ENCODE measurements at places on chromosomes 7 and 10.

DNA sequence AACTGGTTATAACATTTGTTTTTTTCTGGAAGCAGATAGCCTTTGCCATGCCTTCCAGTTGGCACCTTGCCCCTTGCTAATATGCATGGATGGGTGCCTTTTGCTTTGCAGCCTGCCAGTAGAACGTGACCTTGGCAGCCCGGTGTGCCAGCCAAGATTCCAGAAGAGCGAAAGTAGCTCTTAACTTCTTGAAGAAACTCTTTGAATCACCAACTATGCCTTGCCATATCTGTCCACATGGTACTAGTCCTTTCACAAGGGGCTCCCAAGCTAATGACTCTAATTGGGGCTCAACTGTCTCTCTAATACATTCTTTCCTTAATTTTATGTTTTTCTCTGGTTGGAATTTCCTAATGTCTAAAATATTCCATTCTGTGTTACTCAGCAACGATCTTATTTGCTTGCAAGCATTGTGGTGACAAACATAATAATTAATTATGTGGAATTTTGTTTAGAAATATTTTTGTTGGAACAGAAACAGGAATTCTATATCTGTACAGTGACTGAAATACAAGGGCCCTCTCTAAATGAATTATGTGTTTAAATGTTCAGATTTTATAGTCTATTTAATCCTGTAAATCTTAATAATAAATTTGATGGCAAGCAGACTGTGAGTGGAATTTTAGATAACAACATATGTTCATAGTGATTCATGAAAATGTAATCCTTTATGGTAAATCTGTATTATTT, 45.8 kb downstream of the HDAC9 start:
- no peak for DNase-seq

DNA sequence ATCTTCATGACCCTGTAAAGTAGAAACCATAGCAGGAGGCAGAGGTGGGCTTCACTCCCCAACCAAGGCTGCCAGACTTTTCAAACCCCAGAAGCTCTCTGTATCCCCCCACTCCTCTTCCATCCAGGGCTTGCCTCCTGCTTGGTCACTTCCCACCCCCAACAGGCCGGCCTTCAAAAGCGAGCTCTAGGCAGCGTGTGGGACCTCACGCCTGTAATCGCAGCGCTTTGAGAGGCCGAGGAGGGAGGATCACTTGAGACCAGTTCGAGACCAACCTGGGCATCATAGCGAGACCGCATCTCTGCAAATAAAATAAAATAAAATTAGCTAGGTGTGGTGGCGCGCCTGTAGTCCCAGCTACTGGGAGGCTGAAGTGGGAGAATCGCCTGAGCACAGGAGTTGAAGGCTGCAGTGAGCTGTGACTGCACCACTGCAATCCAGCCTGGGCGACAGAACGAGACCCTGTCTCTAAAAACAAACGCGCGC, 743 bp upstream of the POR start:
- DNase-seq = no peak

GRCh38 chr7:98840722-98841121, 29.1 kb downstream of the TMEM130 start:
- no peak for DNase-seq

DNA sequence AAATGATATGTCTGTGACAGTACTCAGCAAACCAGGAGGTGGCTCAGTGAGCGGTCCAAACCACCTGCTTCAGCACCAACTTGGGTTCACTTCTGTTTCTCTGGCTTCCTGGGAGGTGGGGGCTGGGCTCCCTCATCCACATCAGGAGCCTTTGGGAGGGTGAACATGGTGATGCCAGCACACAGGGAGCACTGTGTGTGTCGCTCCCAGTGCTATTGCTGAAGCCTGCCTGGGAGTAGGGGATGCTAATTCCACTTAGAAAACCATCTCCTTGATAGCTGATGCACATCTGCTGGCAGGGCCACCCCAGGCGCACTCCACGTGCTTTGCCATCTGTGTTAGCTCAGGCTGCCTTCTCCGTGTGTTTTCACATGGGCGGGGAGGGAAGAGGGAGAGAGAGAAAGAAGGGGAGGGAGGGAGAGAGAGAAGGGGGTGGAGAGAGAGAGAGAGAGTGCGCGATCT, 58.0 kb downstream of the RAMP3 start:
- DNase-seq = no peak

GRCh38 chr7:141671705-141672496, 30.1 kb downstream of the DENND11 start:
- no peak for DNase-seq

- DNase-seq = no peak
Observed at GRCh38 chr10:44307691-44308090, 77.2 kb downstream of the CXCL12 start.
